ENCODE measurements at places on chromosomes 4 and X. TPM values are rescaled to one million over a fixed set of nuclear protein-coding genes. Genes with fewer than 3 reads are reported as not detected.
A peak's percentile ranks its signal among the peaks of the same experiment; 100 is the strongest.

GRCh38 chrX:9569876-9570301, 105.0 kb downstream of the TBL1X start:
- no peak for DNase-seq

GRCh38 chrX:148865277-148866210, 365.1 kb downstream of the AFF2 start:
- DNase-seq, result no peak

DNA sequence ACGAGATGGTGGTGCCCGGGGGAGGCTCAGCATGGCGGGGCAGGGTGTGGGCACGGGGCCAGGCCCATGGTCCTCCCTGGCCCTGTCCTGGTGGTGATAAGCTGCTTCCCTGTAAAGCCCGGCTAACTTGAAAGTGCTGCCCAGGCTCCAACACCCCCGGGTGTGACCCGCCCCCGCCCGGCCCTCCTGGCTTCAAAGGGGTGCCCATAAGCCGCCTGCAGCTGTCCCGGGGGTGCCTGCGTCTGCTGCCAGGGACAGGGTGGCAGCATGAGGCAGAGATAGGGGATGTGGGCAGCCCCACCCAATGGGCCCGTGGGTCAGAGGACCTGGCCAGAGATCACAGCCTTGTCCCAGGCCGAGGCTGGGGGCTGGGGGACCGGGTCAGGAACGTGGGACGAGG, 18.1 kb downstream of the FGFRL1 start:
- DNase-seq, result no peak

Gene BLTP1
- 15.5 TPM for total RNA-seq

- no peak for DNase-seq
These were observed 39.5 kb downstream of the CD40LG start for GRCh38 chrX:136687457-136687856.

DNA sequence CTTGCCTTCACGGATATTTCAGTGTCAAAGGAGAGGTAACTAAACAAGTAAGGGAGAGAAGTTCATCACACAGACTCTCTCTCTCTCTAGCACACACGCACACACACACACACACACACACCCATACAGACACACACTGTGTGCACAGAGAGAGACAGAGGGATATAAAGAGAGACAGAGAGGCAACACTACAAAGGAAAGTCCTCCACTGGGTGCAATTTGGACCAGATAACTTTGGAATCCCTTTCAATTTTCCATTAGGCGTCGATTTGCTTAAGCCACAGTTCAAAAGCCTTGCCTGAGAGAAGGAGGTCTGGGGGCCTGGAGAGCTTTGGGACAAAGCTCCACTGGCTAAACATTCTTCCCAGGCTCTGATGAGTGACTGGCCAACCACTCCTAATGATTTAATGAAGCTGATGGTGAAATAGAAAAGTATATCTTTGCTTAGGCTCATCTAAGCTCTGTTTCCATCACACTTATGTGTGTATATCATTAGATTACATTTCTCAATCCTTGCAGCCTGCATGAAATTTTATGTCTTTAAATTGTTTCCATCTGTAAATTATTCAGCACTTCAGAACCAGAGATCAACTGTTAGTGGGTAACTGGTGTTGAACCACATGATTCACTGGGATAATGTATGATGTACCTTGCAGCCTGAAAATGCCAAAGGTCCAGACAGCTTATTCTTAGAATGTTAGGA, 180.8 kb downstream of the MAGEB17 start:
- no peak for DNase-seq

Gene TRPC3
- 0.06 TPM for total RNA-seq

GRCh38 chr4:150668824-150669223, 86.9 kb downstream of the MAB21L2 start:
- no peak for DNase-seq

Gene GAGE10
- total RNA-seq, result not detected

GRCh38 chr4:15333692-15334633, 93.9 kb upstream of the C1QTNF7 start:
- DNase-seq, result peak; percentile 66

GRCh38 chr4:180665481-180665880, 1577.7 kb upstream of the TENM3 start:
- DNase-seq, result no peak

Gene USP17L26
- not detected for total RNA-seq

DNA sequence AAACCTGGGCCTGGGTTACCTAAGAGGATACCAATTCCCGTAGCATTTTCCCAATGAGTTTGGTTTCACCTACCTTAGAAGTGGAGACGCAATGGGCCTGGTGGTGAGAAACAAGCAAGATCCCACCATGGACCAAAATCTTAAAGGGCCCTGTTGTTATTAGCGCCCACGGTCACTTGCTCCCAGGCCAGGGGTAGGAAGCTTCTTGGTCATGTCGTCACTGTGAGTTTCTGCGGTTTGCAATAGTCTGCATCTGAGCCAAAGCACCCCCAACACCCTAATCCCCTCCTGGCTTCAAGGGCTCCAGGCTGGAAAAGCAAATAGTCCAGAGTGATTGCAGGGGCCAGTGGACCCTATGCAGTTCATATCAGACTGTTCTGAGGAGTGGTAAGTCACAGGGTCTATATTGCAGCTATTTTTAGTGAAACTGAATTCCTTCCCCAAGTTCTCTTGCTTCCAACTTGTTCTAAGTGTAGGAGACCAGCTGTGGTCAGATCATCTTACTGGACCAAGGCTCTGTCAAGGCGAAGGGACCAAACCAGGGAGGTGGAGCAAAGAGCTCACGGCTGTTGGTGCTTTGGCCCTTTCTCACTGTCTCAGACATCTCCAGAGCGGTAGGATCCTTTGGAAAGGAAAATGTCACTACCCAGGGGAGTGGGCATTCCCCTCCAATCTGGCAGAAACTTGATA, 307.9 kb upstream of the F9 start:
- DNase-seq, result no peak

Gene XKRX
- not detected for total RNA-seq

Gene ANXA10
- 0.94 TPM for total RNA-seq

Gene FRG2
- total RNA-seq, result not detected

DNA sequence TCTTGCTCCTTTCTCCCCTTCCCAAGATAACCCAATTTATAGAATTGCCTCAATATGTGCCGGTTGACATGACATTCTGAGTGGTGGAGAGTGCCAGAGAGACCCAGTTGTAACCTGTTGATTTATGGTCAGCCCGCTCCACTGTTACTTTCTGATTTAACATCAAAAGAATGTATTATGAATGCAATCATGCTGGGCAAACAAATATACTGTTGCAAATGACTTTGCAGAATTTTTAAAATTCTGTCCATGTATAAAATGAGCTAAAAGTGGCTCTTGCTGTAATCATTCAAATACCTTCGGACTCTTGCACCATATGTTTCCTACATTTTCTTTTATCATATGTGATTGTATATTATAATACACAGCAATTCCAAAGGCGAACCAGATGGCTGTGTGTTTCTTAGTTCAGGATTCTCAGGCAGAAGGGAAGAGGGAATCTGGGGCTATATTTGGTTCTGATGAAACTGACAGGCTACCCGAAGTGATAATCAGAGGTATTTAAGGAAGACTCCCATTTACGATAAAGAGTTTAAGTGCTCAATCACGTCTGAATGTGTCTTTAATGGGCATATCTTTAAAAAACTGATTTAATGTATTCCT, 131.7 kb downstream of the CLCN4 start:
- no peak for DNase-seq

DNA sequence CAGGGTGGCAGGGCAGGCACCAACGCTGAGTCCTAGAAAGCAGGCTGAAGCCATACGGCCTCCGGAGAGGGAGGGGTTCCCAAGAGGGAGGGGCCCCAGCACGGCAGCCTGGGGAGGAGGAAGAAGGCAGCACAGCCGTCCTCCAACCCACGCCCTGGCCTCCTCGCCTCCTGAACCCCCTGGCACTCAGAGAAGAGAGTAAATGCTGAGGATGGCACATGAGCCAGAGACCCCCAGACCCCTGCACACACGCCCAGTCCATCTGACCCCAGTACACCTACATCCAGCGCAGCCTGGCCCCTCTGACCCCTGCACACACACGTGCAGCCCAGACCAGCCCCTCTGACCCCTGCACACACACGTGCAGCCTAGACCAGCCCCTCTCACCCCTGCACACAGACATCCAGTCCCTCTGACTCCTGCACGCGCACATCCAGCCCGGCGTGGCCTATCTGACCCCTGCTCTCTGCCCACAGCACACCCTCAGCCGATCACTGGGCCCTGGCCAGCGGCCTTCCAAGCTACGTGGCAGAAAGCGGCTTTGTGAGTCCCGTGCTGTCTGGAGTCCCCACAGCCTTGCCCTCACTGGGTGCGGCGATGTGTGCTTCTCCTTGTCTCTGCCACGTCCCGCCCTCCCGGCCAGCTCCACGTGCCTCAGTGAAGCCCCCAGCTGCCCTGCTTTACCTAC, 18.5 kb downstream of the ATP5ME start:
- no peak for DNase-seq

DNA sequence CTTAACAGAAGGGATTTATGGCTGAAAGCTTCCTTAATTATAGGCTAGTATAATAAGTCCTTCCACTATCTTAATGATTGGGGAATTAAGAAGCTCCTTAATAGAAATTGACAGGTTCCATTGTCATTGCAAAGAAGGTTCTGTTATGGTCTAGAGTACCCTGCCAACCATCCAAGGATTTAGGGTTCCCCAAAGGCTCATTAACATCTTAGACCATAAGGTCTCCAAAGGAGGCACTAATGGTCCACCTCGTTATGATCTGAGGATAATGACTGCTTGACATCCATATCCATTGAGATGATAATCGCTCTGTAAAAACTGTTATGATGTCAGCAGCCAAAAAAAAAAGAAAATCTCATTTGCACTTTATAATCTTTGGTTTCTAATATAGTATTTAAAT, 441.6 kb downstream of the GBA3 start:
- no peak for DNase-seq

Gene AMBN
- not detected for total RNA-seq

Gene SYTL5
- total RNA-seq, result 0.17 TPM

DNA sequence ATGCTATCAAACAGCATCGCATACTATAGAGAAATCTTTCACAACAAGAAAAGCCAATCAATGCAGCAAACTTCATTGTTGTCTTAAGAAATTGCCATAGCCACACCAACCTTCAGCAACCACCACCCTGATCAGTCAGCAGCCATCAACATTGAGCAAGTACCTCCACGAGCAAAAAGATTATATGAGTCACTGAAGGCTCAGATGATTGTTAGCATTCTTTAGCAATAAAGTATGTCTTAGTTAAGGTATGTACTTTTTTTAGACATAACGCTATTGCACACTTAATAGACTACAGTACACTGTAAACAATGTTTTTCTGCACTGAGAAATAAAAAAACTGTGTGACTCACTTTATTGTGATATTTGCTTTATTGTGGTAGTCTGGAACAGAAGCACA, 37.8 kb upstream of the FUNDC1 start:
- no peak for DNase-seq

DNA sequence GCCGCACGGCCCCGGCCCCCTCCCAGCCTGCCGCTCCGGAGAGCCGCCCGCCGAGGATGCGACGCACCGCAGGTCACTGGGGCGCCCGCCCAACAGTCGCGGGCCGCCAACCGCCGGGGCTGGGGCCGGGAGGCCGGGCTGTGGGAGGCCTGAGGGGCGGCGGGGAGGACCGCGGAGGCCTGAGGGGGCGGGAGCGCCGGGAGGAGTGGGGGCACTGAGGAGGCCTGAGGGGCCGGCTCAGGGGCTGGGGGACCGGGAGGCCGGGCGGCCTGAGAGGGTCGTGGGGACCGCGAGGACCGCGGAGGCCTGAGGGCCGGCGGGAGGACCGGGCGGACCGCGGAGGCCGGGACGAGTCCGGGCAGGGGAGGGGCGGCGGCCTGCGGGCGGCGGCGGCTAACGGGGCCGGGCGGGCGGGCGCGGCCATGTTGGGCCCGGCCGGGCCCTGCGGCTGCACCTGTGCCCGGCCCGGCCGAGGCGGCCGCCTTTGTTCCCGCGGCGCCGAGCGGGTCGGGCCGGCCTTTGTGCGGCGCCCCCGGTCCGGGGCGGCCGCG, 353 bp downstream of the NSD2 start:
- DNase-seq, result no peak

DNA sequence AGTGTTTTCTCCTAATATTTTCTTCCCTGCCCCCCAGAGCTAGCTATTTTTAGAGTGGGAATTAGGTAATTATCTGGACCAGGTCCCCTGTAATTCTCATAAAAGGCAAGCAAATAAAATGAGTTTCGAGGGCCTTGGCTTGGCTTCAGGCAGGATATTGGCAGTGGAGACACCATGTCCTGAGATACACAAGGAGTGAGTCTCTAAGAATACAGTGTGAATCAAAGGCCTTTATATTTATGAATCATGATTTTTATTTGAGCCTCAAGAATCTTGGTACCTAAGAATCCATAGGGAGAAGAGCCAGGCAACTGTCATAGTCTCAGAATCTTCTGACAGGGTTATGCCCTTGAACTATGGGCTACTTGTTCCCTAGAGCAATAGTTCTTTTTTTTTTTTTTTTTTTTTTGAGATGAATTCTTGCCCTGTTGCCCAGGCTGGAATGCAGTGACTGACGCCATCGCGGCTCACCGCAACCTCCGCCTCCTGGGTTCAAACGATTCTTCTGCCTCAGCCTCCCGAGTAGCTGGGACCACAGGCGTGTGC, 205.4 kb downstream of the LDB2 start:
- no peak for DNase-seq

DNA sequence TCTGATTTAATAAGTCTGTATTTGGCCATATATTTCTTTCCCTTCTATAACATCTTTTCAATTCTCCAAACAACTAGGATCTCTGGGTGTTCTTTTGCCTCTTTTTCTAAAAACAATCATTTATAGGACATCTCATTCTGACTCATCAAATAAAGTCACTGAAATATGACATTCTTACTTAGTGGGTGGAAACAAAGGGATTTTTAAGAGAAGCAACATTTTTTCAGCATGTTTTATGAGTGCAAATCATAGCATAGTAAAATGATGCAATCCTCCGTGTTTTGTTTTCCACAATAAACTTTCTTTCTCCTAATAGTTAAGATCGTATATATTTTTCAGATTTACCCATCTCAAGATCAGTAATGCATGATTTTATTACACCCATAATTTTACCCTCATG, 179.8 kb downstream of the SPCS3 start:
- DNase-seq, result peak; percentile 31

- DNase-seq, result no peak
These were observed 8.8 kb upstream of the IDS start for GRCh38 chrX:149513825-149514428.

- DNase-seq, result no peak
These were observed 55.4 kb upstream of the ESX1 start for GRCh38 chrX:104310090-104310489.

Gene SLC7A11
- total RNA-seq, result 3.1 TPM

Gene NFKB1
- 35.1 TPM for total RNA-seq

Gene VCX2
- total RNA-seq, result not detected

Gene GPR50
- not detected for total RNA-seq

DNA sequence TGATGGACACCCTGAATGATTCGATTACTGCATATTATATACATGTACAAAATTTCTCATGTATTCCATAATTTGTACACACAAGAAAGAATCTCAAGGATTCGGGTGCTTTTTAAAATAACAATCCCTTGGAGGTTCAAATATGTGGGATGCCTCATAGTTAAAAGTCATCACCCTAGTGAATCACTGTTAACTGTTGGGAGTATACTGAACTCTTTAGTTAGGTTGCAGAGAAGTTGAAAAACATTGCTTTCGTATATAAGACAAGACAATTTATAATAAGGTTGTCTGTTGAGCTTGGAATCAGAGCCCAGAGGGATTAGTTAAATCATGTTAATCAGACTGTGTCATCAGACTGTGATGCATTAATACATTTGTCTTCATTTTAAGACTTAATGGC, 15.6 kb downstream of the DCK start:
- no peak for DNase-seq

All from epithelial cell of proximal tubule (primary cell).